ENCODE measurements at places on chromosomes 16 and 17. TPM values are rescaled to one million over a fixed set of nuclear protein-coding genes. Genes with fewer than 3 reads are reported as not detected.

DNA sequence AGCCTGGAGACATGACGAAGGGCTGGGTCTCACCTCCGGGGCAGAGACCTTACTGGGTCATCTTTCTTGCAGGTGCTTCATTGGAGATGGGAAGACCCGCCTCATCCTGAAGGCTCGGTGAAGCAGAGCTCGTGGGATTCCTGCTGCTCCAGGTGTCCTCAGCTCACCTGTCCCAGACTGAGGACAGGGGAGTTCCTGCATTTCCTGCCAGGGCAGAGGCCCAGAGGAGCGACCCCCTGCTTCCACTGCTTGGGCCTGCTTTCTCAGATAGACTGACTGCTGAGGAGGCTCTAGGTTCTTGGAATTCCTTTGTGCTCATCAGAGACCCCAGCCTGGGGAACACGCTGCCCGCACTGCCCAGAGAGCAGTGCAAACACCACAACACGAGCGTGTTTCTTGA, 11.6 kb downstream of the AQP8 start:
- DNase-seq: no peak

DNA sequence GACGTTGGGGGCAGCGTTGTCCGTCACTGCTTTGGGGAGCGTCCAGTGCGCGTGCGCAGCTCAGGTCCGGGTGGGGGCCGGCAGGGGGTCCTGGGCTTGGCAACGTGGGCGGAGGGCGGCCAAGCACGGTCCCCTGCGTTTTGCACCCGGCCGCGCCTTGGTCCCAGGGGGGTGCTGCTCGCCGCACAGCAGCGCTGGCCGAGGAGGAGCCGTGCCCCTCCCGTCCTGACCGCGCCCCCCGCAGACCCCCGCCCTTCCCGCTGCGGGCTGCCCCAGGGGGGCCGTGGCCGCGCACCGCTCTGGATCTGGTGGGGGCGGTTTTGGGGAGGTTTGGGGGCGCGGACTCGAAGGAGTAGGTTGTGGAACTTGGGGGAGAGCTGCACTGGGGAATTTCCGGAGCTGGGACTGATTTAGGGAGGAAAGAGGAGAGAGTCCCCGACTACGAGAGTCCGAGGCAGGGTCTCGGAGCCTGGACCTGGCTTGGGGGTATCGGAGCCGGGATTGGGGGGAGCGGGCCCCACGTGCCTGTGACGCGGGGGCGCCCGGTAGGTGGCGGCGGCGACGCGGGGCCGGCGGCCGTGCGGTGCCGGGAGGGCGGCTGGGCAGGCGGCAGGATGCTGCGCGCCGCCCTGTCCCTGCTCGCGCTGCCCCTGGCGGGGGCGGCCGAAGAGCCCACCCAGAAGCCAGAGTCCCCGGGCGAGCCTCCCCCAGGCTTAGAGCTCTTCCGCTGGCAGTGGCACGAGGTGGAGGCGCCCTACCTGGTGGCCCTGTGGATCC, at the start of gene SLC9A5:
SLC9A5 (plus strand) TSS at position 579 of the 777 bp plus-strand sequence; CDS start at position 615, 36 bp downstream.
- DNase-seq: peak; percentile 71

DNA sequence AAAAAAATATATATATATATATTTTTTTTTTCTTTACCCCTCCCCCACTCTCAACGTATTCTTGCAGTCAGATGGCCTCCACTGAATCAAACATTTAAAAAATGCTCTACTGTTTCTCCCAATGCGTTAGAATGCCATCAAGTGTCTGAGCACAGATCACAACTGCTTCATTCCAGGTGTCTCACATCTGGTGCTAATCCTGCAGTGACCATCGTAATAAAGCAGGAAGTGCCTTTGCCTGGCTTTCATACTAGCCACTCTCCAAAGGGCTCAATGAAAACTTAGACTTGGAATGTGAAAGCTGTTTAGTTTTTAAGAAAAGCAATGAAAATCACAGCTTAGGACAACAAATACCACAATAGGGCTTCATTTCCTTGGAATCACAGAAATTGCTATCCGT, 37.2 kb downstream of the SKAP1 start:
- DNase-seq: no peak

GRCh38 chr17:8664456-8665126, 34.1 kb upstream of the MYH10 start:
- DNase-seq: no peak

DNA sequence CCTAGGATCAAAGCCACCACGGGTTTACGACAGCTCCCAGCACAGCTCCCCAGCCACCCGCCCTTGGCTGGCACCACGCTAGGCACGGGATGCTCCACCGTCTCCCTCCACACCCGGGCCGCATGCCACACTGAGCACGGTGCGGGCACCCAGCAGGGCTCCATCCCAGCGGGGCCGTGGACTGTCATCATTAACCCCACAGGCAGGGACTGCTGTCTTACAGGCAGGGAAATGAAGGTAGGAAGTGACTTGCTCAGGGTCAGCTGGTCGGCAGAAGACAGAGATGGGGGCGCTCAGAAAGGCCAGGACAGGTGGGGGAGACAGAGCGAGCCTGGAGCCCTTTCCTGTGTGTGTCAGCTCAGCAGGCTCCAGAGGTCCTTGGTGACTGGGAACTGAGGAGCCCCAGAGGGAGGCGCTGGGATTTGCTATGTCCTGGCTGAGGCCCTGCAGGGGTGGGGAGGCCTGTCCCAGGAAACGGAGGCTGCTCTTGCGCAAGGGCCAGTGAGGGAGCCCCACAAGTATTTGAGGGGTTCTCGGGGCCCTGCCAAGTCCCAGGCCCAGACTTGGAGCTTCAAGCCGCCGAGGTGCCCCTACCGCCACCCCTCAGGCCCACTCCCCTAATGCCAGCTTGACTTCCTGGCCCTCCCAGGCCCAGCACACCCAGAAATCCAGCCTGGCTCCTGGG, 3.2 kb downstream of the UBALD1 start:
- DNase-seq: no peak

- no peak for DNase-seq
These were observed 6.3 kb downstream of the G6PC1 start for GRCh38 chr17:42906772-42907446.

- DNase-seq: no peak
These were observed 1.3 kb downstream of the SLC2A4 start for GRCh38 chr17:7282752-7283321.

DNA sequence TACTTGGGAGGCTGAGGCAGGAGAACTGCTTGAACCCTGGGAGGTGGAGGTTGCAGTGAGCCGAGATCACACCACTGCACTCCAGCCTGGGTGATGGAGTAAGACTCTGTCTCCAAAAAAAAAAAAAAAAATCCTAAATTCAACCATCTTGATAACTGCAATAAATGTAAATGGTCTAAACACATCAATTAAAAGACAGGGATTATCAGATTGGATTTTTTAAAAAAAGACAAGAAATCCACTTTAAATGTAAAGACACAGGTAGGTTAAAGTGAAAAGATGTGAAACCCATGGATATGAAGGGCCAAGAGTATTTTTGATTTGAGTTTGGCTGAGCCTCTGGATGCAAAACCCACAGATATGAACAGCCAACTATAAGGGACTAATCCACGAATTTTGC, 64.2 kb upstream of the ATP2A3 start:
- DNase-seq: no peak

- no peak for DNase-seq
These were observed 168.9 kb downstream of the SHISA9 start for GRCh38 chr16:13070268-13070667.

GRCh38 chr17:40541060-40541872, 24.0 kb downstream of the CCR7 start:
- no peak for DNase-seq

- DNase-seq: no peak
These were observed 2.1 kb upstream of the ADGRG5 start for GRCh38 chr16:57540387-57540786.

- no peak for DNase-seq
These were observed 6.3 kb upstream of the CBX4 start for GRCh38 chr17:79845601-79845949.

GRCh38 chr17:333626-334396, 18.8 kb downstream of the RPH3AL start:
- peak; percentile 88 for DNase-seq

- no peak for DNase-seq
These were observed 18.4 kb downstream of the TRAP1 start for GRCh38 chr16:3698941-3699340.

GRCh38 chr16:72978212-72978611, 69.7 kb downstream of the ZFHX3 start:
- DNase-seq: no peak

- DNase-seq: no peak
These were observed at the start of gene SPNS3 for GRCh38 chr17:4433515-4434031. TSS of gene SPNS3 (plus strand) at chr17:4433940. CDS start at chr17:4433968, 28 bp downstream.

GRCh38 chr16:89613231-89613953, at the start of gene DPEP1:
TSS of gene DPEP1 (plus strand) at chr16:89613642. CDS start at chr16:89630411, 16,769 bp downstream.
- DNase-seq: no peak

DNA sequence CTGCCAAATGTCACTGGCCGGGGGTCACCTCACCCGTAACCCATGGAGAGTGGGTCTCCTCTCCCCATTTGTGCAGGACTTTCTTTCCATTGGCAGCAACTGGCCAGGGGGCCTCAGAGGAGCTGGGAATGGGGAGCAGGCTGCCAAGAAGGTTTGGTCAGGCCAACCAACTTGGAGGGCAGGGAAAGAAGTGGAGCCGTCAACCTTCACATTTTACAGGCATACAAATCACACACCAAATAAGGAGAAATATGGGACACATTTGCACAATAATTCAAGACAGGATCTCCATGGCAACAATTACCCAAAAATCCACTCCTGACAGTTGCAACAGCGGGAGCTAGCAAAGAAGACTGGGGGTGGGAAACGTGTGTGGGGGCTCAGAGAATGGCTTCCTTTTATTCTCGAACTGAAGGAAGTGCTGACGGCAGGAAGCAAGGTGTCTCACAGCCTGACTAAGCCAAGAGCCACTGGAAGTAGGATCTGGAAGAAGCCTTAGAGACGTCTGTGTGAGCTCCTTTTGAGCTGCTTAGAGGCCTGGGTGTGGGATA, 20.9 kb downstream of the RPRML start:
- no peak for DNase-seq

- DNase-seq: peak; percentile 82
These were observed 16.5 kb downstream of the CRISPLD2 start for GRCh38 chr16:84836234-84836647.

DNA sequence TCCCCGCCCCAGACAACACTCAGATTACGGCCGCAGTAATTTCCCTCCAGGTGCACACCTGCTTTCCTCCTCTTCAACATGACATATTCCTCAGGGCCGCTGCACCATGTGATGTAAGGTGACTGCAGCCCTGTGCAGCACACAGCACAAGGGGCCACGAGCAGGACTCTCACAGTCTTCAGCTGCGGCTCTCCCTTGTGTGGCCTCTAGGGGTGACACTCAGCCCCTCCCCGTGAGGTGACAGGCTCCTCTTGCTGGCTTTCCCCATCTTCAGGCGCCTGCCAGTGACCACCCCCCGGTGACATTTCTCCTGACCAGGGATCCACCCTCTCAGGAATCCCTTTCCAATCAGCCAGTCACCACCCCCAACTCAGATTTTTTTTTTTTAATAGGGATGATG, 31.3 kb upstream of the ABCC3 start:
- DNase-seq: no peak

- DNase-seq: no peak
These were observed 44.1 kb downstream of the CBFA2T3 start for GRCh38 chr16:88932929-88933328.

- peak; percentile 56 for DNase-seq
These were observed 542 bp downstream of the KLHL36 start for GRCh38 chr16:84648595-84649510.

- no peak for DNase-seq
These were observed 71.2 kb upstream of the CHMP6 start for GRCh38 chr17:80920441-80920840.

DNA sequence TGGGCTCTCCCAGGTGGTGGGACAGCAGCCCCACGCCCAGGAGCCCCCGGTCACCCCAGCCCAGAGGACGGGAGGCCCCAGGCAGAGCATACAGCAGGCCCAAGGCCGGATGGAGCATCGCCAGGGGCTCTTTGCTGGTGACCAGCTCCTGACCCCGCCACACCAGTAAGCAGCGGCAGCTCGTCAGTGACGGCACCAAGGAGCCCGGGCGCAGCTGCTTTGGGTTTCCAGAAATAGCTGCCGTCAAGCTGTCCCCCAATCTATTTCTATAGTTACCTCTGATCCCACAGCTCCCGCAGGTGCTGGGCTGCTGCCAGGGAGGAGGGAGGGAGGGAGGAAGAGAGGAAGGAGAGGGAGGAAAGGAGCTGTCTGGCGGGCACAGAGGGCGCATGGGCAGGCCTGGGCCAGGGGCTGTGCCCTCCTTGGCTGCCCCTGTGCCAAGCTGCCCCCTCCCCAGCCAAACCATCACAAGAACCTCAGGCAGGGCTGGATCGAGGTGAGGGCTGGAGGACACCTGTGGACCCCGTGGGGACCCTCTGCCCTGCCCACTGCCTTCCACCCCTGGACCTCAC, 10.8 kb upstream of the RASD1 start:
- peak; percentile 84 for DNase-seq

GRCh38 chr17:83174362-83175118, 95.1 kb downstream of the METRNL start:
- DNase-seq: peak; percentile 47

DNA sequence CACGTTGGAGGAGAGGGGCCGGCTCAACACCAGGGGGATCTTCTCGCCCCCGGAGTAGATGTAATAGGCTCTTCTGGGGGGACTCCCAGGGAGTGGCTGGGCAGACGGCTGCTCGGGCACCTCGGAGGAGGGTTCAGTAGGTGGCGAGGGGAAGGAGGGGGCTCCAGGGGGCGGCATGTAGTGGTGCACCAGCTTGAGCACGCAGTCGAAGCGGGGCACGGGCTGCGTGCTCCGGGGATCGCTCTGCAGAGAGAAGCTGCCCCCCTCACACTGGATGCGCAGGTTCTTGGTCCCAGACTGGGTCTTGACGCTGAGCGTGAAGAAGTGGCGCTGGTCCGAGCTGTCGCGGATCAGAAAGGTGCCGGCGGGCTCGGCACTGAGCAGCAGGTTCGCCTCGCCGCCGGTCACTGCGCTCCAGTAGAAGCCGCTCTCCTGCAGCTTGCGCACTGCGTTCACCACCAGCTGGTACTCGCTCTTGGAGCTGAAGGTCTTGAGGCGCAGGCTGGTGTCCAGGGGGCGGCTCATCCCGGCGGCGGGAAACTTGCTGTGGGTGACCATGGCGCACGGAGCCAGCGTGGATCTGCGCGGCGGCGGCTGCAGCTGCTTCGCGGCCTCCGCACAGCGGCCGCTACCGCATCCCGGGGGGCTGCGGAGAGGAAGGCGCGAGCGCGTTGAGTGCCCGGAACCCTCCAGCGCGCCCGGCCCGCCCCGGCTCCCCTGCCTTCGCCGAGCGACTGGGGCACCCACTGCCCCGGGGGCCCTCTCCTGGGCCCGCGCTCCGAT, 1.1 kb downstream of the SOCS3 start:
- DNase-seq: no peak

FSCN2 gene
- not detected for total RNA-seq

DOC2B gene
- total RNA-seq: 6.3 TPM

RBFOX1 gene
- total RNA-seq: 48.2 TPM

PHOSPHO1 gene
- total RNA-seq: 1.0 TPM

IL17C gene
- total RNA-seq: not detected

LGALS9B gene
- not detected for total RNA-seq

PDE6G gene
- not detected for total RNA-seq

ITGA2B gene
- 1.1 TPM for total RNA-seq

TP53TG3F gene
- not detected for total RNA-seq

KRT33A gene
- total RNA-seq: not detected

METTL9 gene
- total RNA-seq: 54.1 TPM

ZNF750 gene
- not detected for total RNA-seq

ARMC5 gene
- total RNA-seq: 6.8 TPM

TBC1D26 gene
- not detected for total RNA-seq

CCDC78 gene
- total RNA-seq: 0.35 TPM

CCDC200 gene
- not detected for total RNA-seq

Data from heart left ventricle (tissue), 16 donors.